IgD-negative memory B cell (primary cell): ENCODE measurements at places on chromosomes 2 and 18. TPM values are rescaled to one million over a fixed set of nuclear protein-coding genes. Genes with fewer than 3 reads are reported as not detected.

GDF7 gene
- polyA plus RNA-seq: 0.74 TPM

RGPD8 gene
- 3.8 TPM for polyA plus RNA-seq

GKN2 gene
- not detected for polyA plus RNA-seq

EMX1 gene
- not detected for polyA plus RNA-seq

CXCR1 gene
- polyA plus RNA-seq: 0.35 TPM

AGXT gene
- polyA plus RNA-seq: not detected

CCDC68 gene
- not detected for polyA plus RNA-seq

NPPC gene
- polyA plus RNA-seq: not detected

COLEC12 gene
- polyA plus RNA-seq: not detected

RAB6D gene
- not detected for polyA plus RNA-seq

ABCB11 gene
- polyA plus RNA-seq: not detected

SCN3A gene
- polyA plus RNA-seq: 0.85 TPM

VPS4B gene
- polyA plus RNA-seq: 66.0 TPM

MOGAT1 gene
- polyA plus RNA-seq: not detected

AOX1 gene
- not detected for polyA plus RNA-seq

IL18RAP gene
- 0.55 TPM for polyA plus RNA-seq

CKAP2L gene
- polyA plus RNA-seq: not detected

FBLN7 gene
- 0.20 TPM for polyA plus RNA-seq

PIEZO2 gene
- not detected for polyA plus RNA-seq

SCYGR2 gene
- not detected for polyA plus RNA-seq

DES gene
- not detected for polyA plus RNA-seq

VWA3B gene
- polyA plus RNA-seq: not detected

OTOS gene
- not detected for polyA plus RNA-seq

GPR55 gene
- 1.9 TPM for polyA plus RNA-seq

PRKAG3 gene
- polyA plus RNA-seq: not detected

SIX2 gene
- not detected for polyA plus RNA-seq

RAB27B gene
- 1.1 TPM for polyA plus RNA-seq
